ENCODE measurements at places on chromosomes 2 and 18. TPM values are rescaled to one million over a fixed set of nuclear protein-coding genes. Genes with fewer than 3 reads are reported as not detected.

The PRSS56 gene
- not detected for total RNA-seq

The CNDP1 gene
- not detected for total RNA-seq

The MFF gene
- 96.4 TPM for total RNA-seq

GRCh38 chr18:48826271-48826670, 124.5 kb downstream of the SMAD7 start:
- peaks cover 8% of the 10 kb centered on the region for H3K36me3 ChIP-seq
- DNase-seq = no peak
- H3K27ac ChIP-seq = no peak overlapping the region
- H3K4me1 ChIP-seq = peaks cover 24% of the 10 kb centered on the region

DNA sequence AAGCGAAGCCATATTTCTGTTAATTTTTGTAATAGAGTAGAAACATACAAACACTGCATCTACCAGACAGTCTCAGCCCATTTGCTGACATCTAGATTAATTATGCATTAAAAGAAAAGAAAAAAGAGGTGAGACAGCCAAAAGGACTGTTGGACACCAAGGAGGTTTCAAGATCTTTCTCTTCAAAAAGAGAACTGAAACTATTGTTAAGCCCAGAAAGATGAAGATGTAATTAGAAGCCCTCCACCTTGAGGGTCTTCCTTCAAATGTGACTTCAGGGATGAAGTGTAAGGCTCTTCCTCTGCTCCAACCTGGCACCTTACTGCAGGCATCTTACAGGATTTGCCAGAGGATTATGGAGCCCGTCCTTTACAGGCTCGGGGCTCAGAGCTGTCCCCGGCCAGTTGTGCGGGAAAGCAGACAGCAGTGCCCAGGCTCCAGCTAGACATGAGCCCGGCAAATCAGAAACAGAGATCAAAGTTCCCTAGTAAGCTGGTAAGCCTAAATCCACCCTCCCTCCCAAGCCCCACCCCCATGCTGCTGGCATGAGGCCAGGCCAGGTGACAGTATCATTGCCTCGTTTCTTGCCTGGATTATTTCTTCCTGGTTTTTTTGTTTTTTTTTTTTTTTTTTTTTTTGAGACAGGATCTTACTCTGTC, 38.9 kb downstream of the ADI1 start:
- H3K4me3 ChIP-seq = no peak overlapping the region
- DNase-seq = no peak
- H3K36me3 ChIP-seq = peaks cover 33% of the 10 kb centered on the region
- H3K27ac ChIP-seq = no peak overlapping the region
- no peaks in the 10 kb centered on the region for H3K27me3 ChIP-seq
- H3K4me1 ChIP-seq = peaks cover 7% of the 10 kb centered on the region

DNA sequence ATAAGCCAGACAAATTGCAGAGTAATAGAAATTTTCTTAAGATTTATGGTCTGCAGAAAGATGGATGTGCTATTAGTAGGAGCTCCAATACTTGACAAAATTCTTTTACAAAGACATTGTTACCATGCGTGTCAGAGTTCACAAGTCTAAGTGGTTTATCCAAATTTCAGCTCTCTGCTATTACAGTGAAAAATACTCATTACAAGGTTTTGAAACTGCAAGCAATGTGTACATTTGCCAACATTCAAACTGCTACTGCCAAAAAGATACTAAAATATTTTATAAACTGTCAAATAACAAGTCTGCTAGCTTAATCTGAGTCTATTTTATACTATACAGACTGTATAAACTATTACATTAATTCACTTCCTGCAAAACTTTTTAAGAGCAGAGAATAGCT, 1341.5 kb upstream of the ACVR2A start:
- no peak overlapping the region for H3K4me3 ChIP-seq
- H3K4me1 ChIP-seq = no peaks in the 10 kb centered on the region
- no peaks in the 10 kb centered on the region for H3K36me3 ChIP-seq
- no peaks in the 10 kb centered on the region for H3K27me3 ChIP-seq
- DNase-seq = no peak

DNA sequence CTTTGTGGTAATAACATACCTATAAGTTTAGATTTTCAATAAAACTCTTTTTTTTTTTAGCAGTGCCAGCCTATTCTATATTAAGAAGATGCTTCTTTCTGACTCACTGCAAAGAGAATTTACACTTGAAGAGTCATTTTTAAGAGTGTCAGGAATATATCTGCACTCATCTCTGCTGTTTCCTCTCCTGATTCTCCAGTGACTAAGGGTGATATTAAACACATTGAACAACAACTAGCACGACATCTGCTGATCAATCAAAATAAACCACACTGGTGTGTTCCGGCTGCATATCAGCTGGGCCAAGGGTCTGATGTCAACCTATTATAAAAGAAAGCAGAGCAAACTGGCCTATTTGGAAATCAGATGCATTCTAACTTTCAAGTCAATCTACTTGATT, 15.0 kb downstream of the RAB27B start:
- peak; percentile 31 for DNase-seq
- no peak overlapping the region for H3K27ac ChIP-seq
- H3K4me1 ChIP-seq = peaks cover 3% of the 10 kb centered on the region
- H3K4me3 ChIP-seq = no peak overlapping the region
- no peaks in the 10 kb centered on the region for H3K27me3 ChIP-seq

GRCh38 chr2:105842555-105842954, 97.8 kb downstream of the NCK2 start:
- no peak overlapping the region for H3K4me3 ChIP-seq
- no peak for DNase-seq
- H3K27ac ChIP-seq = no peak overlapping the region
- H3K4me1 ChIP-seq = peaks cover 3% of the 10 kb centered on the region
- no peaks in the 10 kb centered on the region for H3K27me3 ChIP-seq

DNA sequence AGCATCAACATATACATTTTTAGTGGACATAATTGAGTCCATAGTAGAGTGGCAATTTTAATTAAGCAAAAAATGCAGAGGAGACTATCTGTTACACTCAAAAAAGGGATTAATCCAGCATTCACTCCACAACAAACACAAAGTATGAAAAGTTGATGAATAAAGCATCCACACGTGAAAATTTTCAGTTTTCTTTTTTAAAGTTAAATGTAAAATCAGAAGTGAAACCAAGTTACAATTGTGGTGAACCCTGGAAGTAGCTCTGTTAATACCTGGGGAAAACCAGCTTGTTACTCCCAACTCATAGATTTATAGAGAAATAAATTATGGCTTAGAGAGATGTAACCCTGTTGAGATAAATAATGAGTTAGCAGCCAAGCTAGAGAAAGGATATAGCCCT, 807.8 kb downstream of the TRIB2 start:
- H3K27me3 ChIP-seq = no peaks in the 10 kb centered on the region
- H3K36me3 ChIP-seq = no peaks in the 10 kb centered on the region
- H3K4me3 ChIP-seq = no peak overlapping the region
- H3K27ac ChIP-seq = no peak overlapping the region
- H3K4me1 ChIP-seq = no peaks in the 10 kb centered on the region

Measured in IMR-90 (cell line).